ENCODE measurements at places on chromosomes 1 and 21.

DNA sequence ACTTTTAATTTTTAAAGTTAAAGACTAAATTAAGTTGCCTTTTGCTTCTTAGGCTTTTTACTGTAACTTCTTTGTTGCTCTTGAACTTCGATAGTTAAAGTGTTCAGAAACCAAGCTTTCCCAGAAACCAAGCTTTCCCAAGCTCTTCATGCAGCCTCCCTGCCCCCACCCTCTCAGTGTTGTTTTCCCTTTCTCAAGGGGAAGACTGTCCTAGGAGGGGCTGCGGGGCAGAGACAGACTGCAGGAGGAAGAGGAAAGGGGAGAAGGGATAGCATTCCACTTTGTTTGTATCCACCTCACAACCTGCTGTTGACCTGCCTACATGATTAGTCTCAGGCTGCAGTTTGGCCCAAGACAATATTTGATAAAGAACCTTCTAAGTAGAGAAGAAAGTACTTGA, 39.0 kb upstream of the DIPK1A start:
- no peak for DNase-seq

- DNase-seq: no peak
Measured at GRCh38 chr1:109704173-109704572, 7.9 kb upstream of the GSTM5 start.

DNA sequence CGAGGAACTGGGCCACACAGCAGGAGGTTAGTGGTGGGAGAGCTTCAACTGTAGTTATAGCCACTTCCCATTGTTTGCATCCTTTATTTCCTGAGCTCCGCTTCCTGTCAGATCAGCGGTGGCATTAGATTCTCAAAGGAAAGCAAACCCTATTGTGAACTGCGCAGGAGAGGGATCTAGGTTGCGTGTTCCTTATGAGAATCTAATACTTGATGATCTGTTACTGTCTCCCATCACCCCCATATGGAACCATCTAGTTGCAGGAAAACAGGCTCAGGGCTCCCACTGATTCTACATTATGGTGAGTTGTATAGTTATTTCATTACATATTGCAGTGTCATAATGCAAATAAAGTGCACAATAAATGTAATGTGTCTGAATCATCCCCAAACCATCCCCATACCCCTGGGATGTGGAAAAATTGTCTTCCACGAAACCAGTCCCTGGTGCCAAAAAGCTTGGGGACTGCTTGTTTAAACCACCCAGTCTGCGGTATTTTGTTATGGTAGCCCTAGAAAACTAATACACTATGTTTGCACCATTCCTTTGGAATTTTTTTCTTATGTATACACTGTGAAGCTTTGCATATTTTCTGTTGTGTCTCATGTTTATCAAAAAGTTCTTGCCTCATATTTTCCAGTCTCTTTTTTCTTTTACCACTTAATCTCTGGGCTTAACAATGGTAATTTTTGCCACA, 136.6 kb upstream of the IVNS1ABP start:
- DNase-seq: no peak

GRCh38 chr21:29145852-29146453, 15.5 kb downstream of the MAP3K7CL start:
- no peak for DNase-seq

GRCh38 chr1:7608628-7609305, 162.3 kb upstream of the VAMP3 start:
- DNase-seq: no peak

DNA sequence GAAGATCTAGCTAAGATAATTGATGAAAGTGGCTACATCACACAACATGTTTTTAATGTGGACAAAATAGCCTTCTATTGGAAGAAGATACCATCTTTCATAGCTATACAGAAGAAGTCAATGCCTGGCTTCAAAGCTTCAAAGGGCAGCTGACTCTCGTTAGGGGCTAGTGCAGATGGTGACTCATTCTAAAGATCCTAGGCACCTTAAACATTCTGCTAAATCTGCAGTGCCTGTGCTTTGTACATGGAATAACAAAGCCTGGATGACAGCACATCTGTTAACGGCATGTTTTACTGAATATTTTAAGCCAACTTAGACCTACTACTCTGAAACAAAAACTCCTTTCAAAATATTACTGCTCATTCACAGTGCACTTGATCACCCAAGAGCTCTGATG, 65.6 kb upstream of the USP24 start:
- no peak for DNase-seq

GRCh38 chr1:201307231-201307630, 23.9 kb downstream of the PKP1 start:
- DNase-seq: no peak

DNA sequence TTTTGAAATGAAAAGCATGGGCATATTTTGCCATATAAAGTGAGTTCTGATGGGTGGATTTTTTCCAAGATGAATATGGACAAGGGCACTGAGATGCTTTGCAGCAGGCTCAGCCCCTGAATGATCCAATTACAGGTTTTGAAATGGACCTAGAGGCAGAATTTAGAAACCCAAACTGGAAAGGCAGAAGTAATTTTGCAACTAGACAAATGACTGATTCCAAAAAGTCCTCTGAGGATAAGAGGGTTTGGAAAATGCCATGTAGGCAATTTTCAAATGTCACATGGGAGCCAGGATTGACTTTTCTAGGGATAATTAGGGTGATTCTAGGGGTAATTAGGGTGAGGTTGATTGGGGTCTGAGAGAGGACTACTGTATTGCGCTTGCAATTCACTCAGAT, 148.9 kb upstream of the ZNF648 start:
- no peak for DNase-seq

GRCh38 chr1:248839168-248839555, 1.1 kb downstream of the ZNF672 start:
- DNase-seq: no peak

DNA sequence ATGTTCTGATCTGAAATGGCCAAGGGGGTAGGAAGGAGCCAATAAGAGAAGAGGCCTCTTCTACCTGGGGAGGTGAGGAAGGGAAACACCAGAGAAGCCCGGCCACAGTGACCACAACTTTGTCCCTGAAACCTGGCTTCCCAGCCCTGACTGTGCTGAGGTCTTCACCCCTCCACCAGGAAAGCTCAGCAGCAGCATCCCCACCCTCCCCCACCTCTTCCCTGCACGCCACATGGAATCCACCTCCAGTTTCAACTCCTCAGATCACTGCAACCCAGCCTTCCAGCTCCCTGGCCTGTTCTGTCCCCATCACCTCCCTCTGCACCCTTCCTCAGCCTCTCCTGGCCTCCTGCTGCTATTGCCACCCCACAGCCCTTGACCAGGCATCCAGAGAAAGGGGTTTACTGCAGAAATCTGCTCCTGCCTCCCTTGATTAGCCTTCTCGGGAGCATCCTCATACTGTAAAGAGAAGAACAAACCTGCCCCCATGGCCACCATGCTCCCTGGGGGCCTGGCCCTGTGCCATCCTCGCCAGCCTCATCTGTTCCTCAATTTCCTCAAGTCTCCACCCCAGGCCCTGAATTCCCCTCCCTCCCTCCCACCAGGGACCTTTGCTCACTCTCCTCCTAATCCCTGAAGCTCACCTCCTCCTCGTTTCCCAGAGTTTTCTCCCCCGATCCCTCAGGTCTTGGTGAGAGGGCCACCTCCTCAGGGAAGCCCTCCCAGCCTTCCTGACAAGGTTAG, 450.9 kb downstream of the MATN1 start:
- DNase-seq: no peak

- DNase-seq: no peak
Measured at GRCh38 chr1:206127336-206127735, 10.1 kb upstream of the AVPR1B start.

DNA sequence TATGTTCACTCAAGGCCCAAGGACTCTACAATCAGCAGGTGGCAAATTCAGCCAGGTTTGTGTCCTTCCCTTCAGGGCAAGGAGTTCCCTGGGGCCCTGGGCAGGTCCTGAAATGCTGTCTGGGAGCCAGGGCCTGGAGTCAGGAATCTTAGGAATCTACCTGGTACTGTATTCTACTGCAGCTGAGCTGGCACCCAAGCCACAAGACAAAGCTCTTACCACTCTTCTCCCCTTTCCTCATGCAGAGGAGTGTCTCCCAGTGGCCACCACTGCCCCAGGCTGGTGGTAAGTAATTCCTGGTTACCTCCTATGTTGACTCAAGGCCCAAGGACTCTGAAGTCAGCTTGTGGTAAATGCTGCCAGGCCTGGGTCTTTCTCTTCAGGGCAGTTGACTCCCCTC, 153.4 kb downstream of the NRIP1 start:
- DNase-seq: no peak

GRCh38 chr1:9004700-9005394, 21.4 kb downstream of the SLC2A7 start:
- DNase-seq: peak; percentile 74

DNA sequence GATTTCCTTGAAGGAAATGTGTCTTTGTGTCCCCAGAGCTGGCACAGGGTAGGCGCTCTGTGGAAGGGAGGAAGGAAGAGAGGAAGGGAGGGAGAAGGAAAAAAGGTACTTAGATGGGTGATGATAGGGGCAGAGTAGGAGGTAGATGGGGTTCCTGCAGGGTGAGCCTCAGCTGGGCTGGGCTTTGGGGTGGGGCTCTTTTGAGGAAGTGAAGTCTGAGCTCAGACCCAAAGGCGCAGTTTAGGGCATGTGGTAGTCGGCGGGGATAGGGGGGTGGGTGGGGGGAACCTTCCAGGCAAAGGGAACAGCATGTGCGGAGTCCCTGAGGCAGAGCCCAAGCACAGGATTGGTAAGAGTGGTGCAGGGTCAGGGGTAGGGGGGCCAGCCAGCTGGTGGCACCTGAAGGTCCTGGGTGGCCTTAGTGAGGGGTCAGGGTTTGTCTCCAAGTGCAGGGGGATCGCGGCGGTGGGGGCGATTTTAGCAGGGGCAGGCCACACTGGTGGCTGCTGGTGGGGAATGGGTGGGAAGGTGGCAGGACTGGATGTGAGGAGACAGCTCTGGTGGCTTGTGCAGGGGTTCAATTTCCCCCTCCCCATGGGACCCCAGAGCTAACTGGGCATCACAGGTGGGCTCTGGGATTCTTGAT, 8.4 kb upstream of the HTR6 start:
- DNase-seq: no peak

- DNase-seq: no peak
Measured at GRCh38 chr1:224700918-224701531, 84.9 kb downstream of the CNIH3 start.

- DNase-seq: no peak
Measured at GRCh38 chr1:201411292-201411691, 10.2 kb downstream of the TNNI1 start.

- DNase-seq: no peak
Measured at GRCh38 chr1:201429736-201430501, 8.4 kb upstream of the TNNI1 start.

DNA sequence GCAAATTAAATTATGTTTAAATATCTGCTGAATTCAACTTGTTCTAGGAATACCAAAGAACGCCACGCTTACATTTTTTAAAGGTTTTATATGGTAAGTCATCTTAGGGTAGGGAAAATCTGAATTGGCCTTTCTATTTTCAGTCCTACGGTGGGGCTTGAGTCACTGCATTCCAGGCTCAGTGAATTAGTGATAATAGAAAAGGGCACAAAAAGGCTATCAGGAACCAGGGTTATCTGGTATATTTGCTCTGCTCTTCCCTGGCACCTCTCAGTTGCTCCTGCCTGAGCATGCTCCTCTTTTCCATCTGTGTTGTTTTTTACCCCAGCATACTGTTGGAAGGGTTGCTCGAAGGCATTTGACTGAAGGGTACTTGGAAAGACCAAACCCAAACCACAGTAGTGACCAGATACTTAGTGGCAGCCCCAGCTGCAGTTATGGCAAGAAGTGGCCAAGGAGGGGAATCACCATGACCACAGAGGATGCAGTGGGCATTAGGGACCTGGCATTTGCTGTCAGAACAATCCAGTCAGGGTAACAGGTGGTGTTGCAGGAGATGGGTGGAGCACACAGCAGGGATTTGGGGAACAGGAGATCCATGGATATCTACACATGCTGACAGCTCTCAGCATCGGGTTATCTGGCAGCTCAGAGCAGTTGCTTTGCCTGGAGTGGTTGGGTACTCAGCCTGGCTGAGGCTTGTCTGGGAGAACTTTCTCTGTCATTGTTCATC, 2.3 kb downstream of the OVAAL start:
- no peak for DNase-seq

GRCh38 chr1:56404066-56404465, 175.3 kb downstream of the PLPP3 start:
- no peak for DNase-seq

DNA sequence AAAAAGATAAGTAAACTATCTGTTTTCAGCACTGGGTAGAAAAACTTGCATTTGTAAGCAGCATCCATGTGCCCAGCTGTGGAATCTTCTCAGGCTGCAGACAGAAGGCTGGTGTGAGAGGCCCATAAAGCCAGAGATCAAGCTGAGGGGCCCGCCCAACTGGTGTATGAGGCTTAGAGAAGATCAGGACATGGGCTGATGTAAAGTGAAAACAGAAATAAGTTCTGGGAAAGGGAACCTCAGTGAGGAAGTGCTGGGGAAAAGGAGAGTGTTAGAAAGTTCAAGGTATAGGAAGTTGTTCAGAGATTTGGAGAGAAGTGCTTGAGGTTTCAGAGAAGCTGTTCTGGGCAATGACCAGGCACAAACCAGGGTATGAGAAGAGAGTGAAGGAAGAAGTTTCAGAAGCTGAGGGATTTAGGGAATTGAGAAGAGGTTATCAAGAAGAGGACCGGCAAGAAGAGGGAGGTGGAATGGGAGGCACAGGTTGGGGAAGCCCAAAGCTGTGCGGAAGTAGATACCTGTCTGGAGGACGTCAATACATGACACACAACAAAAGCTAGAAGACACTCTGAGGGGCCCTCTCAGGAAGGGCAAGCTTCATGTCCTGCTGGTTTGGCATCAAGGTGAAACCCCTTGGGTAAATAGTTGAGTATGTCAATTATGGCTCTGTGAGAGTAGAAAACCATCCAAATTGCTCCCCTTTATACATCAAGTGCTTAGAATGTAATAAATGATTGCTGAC, 2.7 kb upstream of the CD5L start:
- DNase-seq: no peak

GRCh38 chr21:42593007-42593814, 60.2 kb upstream of the PDE9A start:
- no peak for DNase-seq

- peak; percentile 80 for DNase-seq
Measured at GRCh38 chr1:205046870-205047269, 3.9 kb downstream of the CNTN2 start.

DNA sequence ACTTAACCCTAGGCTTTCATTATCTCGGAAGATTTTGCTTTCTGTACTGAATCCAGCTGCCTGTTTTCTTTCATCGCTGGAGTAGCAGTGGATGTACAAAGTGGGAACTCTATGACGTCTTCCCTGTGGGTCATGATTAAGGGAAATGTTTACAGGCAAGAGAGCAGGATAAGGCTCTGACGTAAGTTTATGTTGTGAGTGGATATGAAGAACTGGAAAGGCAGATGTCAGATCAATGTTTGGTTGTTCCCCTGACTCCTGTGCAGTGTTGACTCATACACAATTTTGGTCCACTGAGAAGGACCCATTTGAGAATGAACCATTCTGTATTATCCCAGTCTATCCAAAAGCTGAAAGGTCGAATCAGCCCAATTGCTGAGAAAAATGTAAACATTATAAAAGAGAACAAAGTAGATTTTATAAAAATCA, 292.4 kb downstream of the GRIK1 start:
- no peak for DNase-seq

DNA sequence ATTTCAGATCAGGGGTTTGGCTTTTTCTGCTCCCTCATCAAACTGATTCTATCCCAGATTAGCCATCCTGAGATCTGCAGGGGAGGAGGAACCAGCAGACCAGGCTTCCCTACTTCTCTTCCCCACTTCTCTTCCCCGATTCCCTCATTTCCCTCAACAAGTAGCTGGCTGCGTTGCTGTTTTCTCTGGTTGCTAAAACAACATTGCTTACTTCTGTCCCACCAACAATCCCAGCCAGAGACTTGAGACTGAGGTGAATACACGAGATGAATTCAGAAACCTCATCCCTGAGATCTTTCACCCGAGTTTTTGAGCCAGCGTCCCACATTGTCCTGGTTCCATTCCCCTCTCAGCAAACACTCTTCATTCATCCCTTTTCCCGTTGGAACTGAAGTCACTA, 22.4 kb downstream of the DYRK3 start:
- DNase-seq: no peak
